Activated CD8-positive, alpha-beta memory T cell treated with anti-CD3 and anti-CD28 coated beads, Interleukin-2, amount 10 ng/mL, durations not matched to agents 7 days and 5 days (primary cell): ENCODE measurements at places on chromosomes 4 and X.

DNA sequence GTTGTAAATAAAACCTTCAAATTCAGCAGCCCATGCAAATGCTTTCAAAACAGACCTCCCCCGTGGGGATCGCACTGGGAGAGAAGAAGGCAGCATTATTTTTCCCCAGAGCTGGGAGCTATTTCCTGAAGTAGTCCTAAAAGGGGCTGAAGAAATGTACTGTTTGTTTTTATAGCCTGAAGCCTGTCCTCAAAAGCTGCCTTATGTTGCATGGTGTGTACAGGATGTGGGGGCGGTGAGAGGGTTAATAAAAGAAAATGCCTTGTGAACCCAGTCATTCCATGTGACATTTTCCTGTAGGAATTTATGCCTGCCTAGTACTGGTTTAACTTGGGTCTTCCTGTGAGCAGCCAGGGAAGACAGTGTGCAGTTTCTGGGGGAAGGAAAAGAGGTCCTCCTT lies 144.1 kb downstream of the SOWAHB start:
- no peak for DNase-seq

- DNase-seq, result no peak
Observed at GRCh38 chr4:113674733-113675132, 86.8 kb downstream of the CAMK2D start.

DNA sequence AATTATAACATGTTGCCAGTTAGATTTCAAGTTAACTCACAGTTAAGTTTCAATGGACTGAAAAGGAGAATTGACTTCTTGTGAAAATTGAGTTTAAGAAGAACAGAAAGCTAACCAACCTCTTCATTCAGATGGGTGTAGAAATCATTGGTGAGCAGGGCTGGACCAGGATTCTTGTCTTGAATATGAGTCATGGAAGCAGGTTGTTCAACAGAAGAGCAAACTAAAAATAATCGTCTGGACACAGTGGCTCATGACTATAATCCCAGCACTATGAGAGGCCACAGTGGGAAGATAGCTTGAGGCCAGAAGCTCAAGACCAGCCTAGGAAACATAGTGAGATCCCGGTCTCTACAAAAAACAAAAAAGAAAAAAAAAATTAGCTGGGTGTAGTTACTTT lies 98.2 kb downstream of the ARSJ start:
- DNase-seq, result no peak

- no peak for DNase-seq
Observed at GRCh38 chr4:7134737-7135388, 57.5 kb upstream of the SORCS2 start.

- DNase-seq, result no peak
Observed at GRCh38 chr4:125112536-125112935, 202.2 kb upstream of the FAT4 start.

DNA sequence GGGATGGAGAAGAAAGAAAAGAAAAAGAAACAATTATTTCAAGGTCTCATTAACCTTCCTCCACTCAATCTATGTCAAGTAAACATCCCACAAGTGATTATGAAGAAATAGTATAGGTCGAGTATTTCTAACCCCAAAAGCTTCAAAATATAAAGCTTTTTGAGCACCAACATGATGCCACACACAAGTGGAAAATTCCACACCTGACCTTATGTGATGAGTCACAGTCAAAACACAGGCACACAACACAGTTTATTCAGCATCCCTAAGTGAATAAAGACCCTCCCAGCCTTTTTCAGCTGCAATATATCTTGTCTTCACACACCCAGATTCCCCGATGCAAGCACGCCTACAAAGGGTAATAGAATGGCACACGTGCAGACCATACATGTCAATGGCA lies 51.7 kb upstream of the VEGFC start:
- no peak for DNase-seq

DNA sequence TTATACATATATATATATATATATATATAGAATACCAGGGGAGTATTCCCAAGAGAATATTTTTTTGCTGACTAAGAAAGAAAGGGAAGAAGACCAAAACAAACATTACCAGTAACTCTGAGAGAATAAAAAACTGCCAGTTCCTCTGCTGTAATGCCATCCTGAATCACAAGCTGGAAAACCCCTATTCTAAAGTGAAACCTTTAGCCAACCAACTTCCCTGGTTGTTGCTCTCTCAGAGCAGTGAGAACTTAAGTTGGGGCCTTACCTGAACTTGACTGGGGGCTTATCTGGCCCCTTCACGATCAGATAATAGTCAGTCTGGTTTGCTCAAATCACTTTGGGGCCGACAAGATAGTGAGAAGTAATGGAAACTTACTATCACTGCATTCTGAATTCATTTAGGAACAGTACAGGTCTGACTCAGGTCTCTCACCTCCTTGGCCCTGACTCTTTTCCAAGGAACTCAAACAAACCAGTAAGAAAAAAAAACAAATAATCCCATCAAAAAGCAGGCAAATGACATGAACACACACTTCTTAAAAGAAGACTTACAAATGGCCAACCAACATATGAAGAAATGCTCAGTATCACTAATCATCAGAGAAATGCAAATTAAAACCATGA lies 62.5 kb downstream of the CD40LG start:
- DNase-seq, result no peak

DNA sequence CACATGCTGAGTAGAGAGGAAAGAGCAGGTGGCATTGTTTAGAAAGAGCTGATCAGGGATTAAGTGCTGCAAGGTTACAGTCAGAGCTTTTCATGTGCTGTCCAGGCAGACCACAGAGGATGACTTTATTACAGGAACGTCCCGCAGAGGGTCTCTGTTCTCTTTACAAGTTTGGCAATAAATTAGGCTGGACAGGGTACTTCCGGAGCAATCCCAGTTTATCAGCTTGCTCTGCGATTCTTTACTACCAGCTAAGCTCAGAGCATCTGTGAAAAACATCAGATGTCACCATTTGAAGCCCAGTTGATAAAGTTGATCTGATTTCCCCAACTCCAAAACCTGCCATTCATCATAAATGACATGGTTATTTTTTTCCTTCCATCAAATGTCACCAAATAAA lies 633.1 kb downstream of the NLGN4X start:
- no peak for DNase-seq

DNA sequence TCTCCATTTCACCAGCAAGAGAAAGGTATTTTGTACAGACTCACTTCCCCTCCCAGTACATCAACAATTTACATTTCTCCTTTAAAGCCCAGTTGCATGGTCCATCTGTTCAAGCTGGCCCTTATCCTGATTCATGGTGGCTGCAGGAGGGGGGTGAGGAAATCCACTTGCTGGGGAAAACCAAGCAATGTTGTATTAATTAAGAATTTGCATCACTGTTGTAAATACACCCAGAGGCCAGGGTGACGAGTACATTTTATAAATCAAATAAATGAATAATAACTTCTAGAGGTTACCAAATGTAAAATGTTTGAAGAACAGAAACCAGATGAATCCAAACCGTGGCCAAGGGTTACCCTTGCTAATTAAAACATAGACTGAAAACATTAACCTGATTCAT lies 395.9 kb upstream of the INTU start:
- no peak for DNase-seq

DNA sequence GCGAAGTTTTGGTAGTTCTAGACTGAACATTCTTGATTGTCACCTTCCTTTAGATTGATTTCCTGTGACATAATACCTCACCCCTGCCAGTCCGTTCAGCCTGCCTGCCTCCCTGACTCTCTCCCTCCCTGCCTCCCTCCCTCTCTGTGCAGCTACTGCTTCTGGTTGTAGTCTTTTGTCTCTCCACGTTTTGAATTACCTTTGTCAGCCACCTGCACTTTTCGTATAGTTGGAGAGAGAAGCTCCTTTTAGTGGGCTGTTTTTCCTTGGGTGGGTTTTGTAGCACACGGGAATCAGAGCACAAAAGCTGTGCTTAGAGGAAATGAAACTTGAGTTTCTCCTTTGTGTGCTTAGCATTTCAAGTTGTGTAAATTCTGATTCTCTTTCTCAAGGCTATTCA lies 32.6 kb upstream of the MSMO1 start:
- DNase-seq, result no peak

GRCh38 chr4:135434936-135435335 lies 1233.3 kb upstream of the PABPC4L start:
- no peak for DNase-seq

GRCh38 chrX:10071451-10072144 lies 85.2 kb upstream of the CLCN4 start:
- DNase-seq, result no peak
